Immature natural killer cell (primary cell): ENCODE measurements at places on chromosomes 7 and 10. TPM values are rescaled to one million over a fixed set of nuclear protein-coding genes. Genes with fewer than 3 reads are reported as not detected.

Gene NYAP1
- polyA plus RNA-seq: not detected

Gene NKX1-2
- not detected for polyA plus RNA-seq

Gene AUTS2
- 17.6 TPM for polyA plus RNA-seq

Gene KCNMA1
- polyA plus RNA-seq: not detected

Gene GSTK1
- polyA plus RNA-seq: 266 TPM

Gene PPP1R3C
- polyA plus RNA-seq: not detected

Gene CARD11
- polyA plus RNA-seq: 18.7 TPM

Gene GLI3
- not detected for polyA plus RNA-seq

Gene CHST15
- 0.08 TPM for polyA plus RNA-seq

Gene HPSE2
- not detected for polyA plus RNA-seq

Gene TCAF2
- polyA plus RNA-seq: 2.5 TPM

Gene PAX4
- not detected for polyA plus RNA-seq

Gene FOXI2
- polyA plus RNA-seq: not detected

Gene KIF11
- 1.4 TPM for polyA plus RNA-seq

Gene ZNF716
- not detected for polyA plus RNA-seq

Gene PNLIPRP2
- not detected for polyA plus RNA-seq

Gene STK17A
- 255 TPM for polyA plus RNA-seq

Gene CHAT
- not detected for polyA plus RNA-seq

Gene CASP7
- 27.1 TPM for polyA plus RNA-seq

Gene KIAA1217
- not detected for polyA plus RNA-seq

Gene UTF1
- polyA plus RNA-seq: not detected

Gene CFAP43
- polyA plus RNA-seq: not detected

Gene TRIM74
- polyA plus RNA-seq: not detected

Gene TRAPPC14
- polyA plus RNA-seq: 2.9 TPM

Gene LIMK1
- 18.8 TPM for polyA plus RNA-seq

Gene PILRA
- 2.4 TPM for polyA plus RNA-seq

Gene VSTM4
- polyA plus RNA-seq: 0.12 TPM

Gene NEUROG3
- not detected for polyA plus RNA-seq

Gene SPDYE2B
- polyA plus RNA-seq: not detected

Gene PKD2L1
- polyA plus RNA-seq: not detected

Gene CNNM1
- polyA plus RNA-seq: not detected
